ENCODE measurements at places on chromosomes 5 and 9.

DNA sequence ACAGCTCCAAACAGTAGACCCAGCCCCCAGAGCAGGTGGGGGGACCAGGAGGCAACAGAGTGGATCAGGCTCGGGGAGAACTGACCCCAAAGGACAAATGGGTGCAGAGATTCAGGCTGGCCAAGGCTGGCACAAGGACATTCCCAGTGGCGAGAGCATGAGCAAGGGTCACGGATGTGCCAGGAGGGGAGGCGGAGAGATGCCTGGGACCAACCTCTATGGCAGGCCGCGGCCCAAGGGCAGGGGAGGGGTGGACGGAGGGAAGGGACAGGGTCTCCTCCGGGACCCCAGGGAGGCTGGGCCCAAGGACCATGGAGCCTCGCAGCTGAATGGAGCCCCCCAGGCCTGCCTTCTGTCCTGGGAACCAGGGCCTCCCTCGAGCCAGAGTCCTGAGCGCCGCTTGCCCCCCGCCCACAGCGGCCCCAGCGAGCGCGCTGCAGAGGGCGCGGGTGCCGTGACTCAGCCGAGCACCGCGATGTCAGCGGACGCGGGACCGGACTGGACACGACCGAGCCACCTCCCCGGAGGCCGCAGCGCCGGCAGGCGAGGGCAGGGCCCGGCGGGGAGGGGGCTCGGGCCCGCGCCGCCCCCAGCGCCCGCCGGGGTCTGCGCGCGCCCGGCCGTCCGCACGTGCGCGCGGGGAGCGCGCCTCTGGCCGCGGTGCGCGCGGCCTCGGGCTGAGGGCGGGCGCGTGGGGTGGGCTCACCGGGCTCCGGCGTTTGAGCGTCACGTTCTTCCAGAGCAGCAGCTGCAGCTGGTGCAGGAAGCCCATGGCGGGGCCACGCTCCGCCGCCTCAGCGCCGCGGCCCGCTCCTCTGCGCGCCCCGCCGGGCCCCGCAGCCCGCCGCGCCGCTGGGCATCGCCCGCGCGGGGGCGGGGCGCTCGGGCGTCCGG, at the start of gene ABCA2:
Gene ABCA2 (minus strand): TSS at position 869 of the 894 bp plus-strand sequence. CDS start 97 bp downstream, at position 772.
- no peak for DNase-seq

DNA sequence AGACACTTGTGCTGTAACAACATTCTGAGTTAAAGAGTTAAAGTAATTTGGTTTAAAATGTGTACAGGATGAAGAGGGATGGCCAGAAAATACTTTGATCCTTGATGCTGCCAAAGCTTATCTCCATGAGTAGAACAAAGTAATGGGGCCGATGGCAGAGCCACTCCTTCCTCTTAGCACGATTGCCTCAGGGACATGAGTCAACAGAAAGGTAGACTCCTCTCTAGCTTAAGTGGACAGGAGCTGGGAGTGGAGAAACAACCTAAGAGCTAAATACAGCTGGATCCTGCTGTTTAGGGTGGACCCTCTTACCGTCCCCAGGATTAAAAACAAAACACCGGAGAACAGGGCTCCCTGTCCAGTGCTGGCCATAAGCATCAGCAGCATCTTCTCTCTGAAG, 267.3 kb downstream of the IRX1 start:
- DNase-seq: no peak

GRCh38 chr9:106689089-106689488, 173.9 kb upstream of the ZNF462 start:
- DNase-seq: no peak

DNA sequence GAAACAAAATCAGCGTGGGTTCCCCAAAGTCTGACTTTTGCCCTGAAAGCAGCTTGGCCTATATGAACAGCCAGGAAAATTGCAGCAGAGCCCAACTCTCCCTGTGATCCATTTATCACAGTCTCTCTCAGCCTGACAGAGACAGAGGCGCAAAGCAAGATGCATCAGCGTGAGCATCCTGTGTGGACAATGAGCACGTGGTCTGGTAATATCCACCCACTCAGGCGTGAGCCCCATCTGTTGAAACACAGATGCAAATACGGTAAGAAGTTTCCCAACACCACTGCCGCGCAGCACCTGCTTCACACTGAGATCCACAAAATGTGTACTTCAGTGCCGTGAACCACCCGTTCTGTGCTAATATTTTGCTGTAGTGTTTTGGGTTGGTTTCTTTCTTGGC, 114.6 kb downstream of the MRPL36 start:
- DNase-seq: no peak

- no peak for DNase-seq
These were observed 472.0 kb downstream of the ACTL7B start for GRCh38 chr9:108383796-108384195.

GRCh38 chr5:75656311-75657003, 45.2 kb downstream of the ANKDD1B start:
- no peak for DNase-seq

GRCh38 chr9:16728137-16728508, 142.3 kb downstream of the BNC2 start:
- no peak for DNase-seq

GRCh38 chr5:124738681-124739633, 7.5 kb downstream of the ZNF608 start:
- no peak for DNase-seq

DNA sequence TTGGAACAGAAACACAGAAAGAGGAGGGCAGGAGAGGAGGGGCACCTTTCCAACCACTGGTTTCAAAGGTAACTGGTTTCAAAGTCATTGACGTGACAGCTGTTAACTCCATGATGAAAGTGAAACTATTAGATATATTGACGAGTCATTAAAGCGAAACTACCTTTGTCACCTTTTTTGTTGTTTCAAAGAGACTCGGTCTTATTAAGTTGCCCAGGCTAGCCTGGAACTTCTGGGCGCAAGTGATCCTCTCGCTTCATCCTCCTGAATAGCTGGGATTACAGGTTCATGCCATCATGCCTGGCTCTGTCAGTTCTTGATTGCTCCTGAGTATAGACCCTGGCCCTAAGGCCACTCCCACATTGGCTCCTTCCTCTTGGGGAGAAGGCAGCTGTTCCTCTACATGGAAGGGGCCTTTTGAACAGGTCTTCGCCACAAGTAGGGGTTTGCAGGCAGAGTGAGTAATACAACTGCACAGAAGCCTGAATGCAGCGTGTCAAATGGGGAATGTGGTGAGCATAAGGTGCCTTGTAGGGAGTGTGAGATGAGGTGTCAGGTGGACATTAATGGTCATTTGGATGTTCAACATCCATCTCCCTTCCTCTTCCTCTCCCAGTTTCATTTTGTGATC, 3.4 kb upstream of the F12 start:
- no peak for DNase-seq

- DNase-seq: no peak
These were observed 42.1 kb upstream of the OLFM1 start for GRCh38 chr9:135045264-135045927.

- DNase-seq: no peak
These were observed 82.0 kb downstream of the YIPF5 start for GRCh38 chr5:144088206-144089064.

GRCh38 chr5:6730807-6731206, 17.6 kb downstream of the TENT4A start:
- DNase-seq: no peak

GRCh38 chr9:128034821-128035652, 32.1 kb downstream of the NAIF1 start:
- peak; percentile 85 for DNase-seq

- no peak for DNase-seq
These were observed 753.2 kb upstream of the RIOK2 start for GRCh38 chr5:97936231-97936630.

- DNase-seq: no peak
These were observed 174.7 kb downstream of the HMHB1 start for GRCh38 chr5:143986516-143987212.

DNA sequence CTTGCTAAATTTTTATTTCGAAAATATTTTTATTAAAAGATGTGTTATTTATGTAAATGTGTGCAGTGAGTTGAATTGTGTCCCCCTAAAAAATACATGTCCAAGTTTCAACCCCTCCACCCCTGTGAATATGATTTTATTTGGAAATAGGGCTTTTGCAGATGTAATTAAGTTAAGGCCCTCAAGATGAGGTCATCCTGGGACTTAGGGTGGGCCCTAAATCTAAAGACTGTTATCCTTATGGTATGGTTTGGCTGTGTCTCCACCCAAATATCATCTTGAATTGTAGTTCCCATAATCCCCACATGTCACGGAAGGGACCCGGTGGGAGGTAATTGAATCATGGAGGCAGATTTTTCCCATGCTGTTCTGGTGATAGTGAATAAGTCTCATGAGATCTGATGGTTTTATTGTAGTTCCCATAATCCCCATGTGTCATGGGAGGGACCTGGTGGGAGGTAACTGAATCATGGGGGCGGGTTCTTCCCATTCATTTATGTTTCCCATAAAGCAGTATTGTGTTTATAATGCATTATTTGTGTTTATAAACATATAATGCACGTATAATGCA, 1.5 kb upstream of the TMED7 start:
- no peak for DNase-seq

DNA sequence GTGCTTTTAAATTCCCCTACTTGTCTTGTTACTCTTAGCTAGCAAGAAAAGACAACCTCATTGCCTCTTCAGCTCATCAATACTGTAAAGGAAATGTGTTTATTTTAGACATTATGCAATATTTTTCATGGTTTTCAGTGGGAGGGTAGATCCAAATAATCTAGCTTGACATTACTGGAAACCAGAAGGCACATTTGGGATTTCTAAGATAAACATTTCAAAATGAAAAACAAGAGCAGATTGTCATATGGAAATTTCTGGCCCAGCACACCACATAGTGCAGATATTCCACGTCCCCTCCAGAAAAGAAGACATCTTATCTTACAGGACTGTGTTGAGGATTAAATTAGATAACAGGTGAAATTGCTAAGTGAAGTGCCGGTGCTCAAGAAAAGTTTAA, 296.9 kb downstream of the MSX2 start:
- DNase-seq: no peak

DNA sequence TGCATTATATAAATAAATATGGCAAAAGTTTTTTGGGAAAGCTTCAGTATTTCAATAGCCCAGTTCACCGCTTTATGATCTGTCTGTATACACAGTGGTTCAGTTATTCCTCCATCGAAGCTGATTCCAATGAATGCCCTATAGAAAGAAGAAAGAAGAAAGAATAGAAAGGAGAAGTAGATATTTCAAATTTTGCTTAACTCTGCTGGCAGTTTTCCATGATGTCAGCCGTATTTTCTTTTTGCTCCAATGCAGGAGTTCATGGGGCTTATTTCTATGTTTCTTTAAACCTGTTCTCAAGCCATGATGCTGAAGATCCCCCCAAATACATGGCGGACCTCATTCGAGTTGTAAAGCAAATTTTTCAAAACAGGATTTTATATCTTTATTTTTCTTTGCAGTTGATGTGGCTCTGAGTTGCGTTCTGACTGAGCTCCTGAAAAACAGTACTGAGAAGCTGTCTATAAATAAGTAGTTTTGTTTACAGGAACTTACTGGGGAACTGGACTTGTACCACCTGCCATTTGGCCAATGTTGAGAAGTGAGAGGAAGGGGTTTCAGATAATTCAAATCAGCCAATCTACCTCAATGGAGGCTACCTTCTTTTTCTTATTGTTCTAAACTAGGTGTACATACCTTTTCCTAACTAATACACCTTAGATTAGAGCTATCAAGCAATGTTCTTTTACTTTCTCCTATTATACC, 418.5 kb upstream of the MEF2C start:
- no peak for DNase-seq

- DNase-seq: no peak
These were observed 209.8 kb downstream of the ENC1 start for GRCh38 chr5:74430631-74431289.

GRCh38 chr9:119458068-119458467, 88.8 kb upstream of the BRINP1 start:
- DNase-seq: no peak

GRCh38 chr5:171486613-171487012, 67.2 kb downstream of the FGF18 start:
- DNase-seq: no peak

GRCh38 chr5:55547781-55548180, 13.0 kb upstream of the PLPP1 start:
- DNase-seq: no peak
